Gastroesophageal sphincter (tissue), 4 donors: ENCODE measurements at places on chromosomes 2 and 18.
A peak's percentile ranks its signal among the peaks of the same experiment; 100 is the strongest.

DNA sequence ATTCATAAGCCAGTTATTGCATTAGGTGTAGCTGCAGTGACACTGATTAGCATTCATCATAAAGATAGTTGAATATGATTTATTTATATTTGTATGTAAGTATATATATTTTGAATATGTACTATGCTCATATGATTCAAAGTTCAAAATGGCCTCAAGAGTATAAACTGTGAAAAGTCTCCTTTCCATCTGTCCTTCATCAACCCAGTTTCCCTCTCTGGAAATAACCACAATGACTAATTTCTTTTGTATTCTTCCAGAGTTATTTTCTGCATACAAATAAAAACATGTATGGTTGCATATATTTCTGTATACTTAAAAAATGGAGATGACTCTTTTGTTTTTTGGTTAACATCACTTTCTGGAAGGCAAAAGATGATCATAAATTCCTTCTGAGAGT, 95.2 kb downstream of the CAMKMT start:
- ATAC-seq = no peak

- no peak for ATAC-seq
Observed at GRCh38 chr2:236317938-236318396, 53.8 kb upstream of the ASB18 start.

- ATAC-seq = no peak
Observed at GRCh38 chr18:61892683-61893308, at the start of gene RNF152. Gene RNF152 (minus strand): TSS chr18:61893007. CDS start chr18:61816463, 76,544 bp downstream.

- no peak for ATAC-seq
Observed at GRCh38 chr2:95007822-95008221, 17.7 kb upstream of the MAL start.

GRCh38 chr2:138502255-138503086, 901 bp downstream of the SPOPL start:
- no peak for ATAC-seq

- ATAC-seq = no peak
Observed at GRCh38 chr2:85053802-85054201, 79.4 kb upstream of the TCF7L1 start.

- ATAC-seq = peak; percentile 59
Observed at GRCh38 chr2:237097911-237098702, 12.4 kb downstream of the COPS8 start.
